CD4-positive, alpha-beta T cell treated with Interleukin-4 for 4 hours (primary cell): ENCODE measurements at places on chromosomes 4 and X.
A peak's percentile ranks its signal among the peaks of the same experiment; 100 is the strongest.

DNA sequence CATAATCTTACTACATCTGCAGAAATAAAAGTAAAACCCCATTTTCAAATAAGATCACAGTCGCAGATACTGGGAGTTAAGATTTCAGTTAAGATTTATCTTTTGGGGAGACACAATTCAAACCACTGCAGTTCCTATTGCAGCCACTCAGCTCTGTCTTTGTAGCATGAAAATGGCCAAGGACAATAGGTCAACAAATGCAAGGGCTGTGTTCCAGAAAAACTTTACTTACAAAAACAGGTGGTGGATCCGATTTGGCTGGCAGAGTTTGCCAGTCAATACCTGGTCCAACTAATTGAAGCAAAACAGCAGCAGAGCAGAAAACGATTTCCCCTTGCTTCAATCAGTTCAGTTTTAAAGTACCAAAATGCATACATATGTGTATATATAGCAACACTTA lies 77.4 kb downstream of the TENM3 start:
- DNase-seq = no peak

- no peak for DNase-seq
These were observed 1.6 kb upstream of the SH3TC1 start for GRCh38 chr4:8197521-8197920.

DNA sequence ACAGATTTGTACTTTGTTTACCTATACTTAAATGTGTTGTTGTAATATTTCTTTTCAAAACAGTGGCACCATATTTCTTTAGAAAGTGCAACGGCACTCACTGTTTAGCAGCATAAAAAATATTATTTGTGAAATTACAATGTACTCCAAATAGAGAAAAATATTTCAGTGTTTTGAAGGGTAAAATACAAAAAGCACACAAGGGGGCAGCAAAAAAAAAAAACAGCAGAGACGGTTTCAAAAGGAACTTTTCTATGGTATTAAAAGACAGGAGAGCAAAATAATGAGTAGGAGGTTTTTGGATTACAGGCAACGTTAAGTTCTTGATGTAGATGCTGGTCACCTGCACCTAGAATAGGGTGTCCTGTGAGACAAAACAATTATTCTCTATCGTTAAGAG lies 2.0 kb downstream of the NUDT11 start:
- no peak for DNase-seq

DNA sequence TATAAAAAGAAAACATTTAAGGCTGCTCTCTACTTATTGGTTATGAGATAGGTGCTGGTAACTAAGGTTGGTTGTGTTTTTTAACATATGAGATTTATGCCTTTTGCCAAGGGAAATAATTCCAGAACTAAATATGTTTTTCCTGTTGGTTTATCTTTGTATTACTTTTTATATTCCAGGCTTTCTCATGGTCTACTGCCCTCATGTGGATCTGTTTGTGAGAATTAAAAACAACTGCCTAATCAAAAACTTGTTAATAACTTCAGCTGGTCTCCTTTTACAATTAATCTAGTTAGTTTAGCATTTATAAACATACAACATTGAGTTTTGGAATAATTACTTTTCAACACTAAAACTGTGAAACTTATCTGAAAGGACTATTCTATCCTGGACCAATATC lies 1208.3 kb downstream of the ADGRL3 start:
- DNase-seq = no peak

- DNase-seq = no peak
These were observed 37.2 kb upstream of the FAM9B start for GRCh38 chrX:9071031-9071650.

- no peak for DNase-seq
These were observed 548.7 kb downstream of the SPRY1 start for GRCh38 chr4:123945301-123945700.

DNA sequence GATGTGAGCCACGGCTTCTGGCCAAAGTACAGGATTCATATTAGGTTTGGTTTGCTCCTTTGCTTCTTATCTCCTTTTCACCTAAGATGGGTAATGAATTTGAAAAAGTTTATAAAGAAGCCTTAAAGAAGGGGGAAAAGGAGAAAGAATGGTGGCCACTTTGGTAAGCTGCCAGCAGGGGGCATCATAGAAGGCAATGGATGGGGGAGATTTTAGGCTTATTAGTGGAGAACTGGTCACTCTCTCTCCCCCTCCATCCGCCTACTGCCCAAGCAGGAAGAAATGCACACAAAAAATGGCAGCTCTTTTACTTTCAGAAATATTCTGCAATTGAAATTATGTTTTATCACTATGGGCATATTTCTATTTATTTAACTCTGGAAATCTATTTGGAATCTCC lies 32.0 kb downstream of the SPARCL1 start:
- DNase-seq = no peak

DNA sequence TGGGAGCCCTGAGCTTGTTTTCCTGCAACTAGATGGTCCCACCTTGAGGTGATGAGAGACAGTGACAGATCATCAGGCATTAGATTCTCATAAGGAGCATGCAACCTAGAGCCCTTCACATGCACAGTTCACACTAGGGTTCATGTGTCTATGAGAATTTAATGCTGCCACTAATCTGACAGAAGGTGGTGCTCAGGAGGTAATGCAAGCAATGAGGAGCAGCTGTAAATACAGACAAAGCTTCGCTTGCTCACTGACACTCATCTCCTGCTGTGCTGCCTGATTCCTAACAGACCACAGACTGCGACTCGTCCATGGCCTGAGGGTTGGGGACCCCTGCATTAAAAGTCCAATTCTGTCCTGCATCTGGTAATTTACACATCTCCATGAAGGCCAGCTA lies 141.6 kb downstream of the KCNIP4 start:
- DNase-seq = no peak

DNA sequence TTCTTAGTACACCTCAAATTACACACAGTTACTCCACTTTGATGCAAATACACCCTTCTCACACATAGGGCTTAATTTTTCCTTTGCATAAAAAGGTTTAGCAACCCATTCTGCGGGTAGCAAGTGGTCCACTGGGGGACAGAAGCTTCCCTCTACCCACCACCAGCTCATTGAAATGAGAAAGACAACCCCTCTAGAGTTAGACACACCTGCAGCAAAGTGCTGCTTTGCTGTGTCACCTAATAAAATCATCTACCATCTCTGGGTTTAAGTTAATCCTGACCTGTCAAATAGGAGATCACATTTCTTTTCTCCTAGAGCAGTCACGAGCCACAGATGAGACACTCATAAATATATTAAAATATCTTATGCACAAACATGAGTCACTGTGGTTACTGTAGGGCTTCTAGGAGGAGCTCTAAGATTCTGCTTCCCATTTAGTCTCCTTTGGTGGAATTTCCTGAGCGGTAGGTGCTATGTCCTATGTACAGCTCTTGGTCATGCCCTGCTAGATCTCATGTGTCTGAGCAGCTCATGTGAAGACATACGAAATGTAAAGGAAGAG lies 11.9 kb downstream of the BMX start:
- DNase-seq = no peak

- no peak for DNase-seq
These were observed at the start of gene SH3RF1 for GRCh38 chr4:169270810-169271691. SH3RF1 (minus strand) TSS chr4:169270956; CDS start chr4:169269212, 1,744 bp downstream.

DNA sequence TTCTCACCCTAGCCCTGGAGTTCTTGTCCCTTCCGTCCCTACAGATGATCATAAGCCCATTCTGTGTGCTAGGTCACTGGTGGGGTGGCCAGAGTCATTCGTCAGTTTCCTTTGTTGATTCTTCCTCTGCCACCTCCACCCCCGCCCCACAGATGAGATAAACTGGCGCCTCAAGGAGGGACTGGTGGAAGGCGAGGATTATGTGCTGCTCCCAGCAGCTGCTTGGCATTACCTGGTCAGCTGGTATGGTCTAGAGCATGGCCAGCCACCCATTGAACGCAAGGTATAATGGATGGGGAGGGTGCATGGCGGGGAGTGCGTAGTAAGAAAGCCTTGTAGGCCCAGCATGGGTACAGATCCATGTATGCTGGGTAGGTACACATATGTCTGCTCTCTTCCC lies 6.4 kb downstream of the USP11 start:
- no peak for DNase-seq

- DNase-seq = no peak
These were observed 40.0 kb upstream of the DHX15 start for GRCh38 chr4:24624381-24624780.

GRCh38 chrX:19840899-19841648 lies 46.3 kb downstream of the SH3KBP1 start:
- peak; percentile 60 for DNase-seq

GRCh38 chr4:137638934-137639333 lies 106.6 kb upstream of the PCDH18 start:
- DNase-seq = no peak

DNA sequence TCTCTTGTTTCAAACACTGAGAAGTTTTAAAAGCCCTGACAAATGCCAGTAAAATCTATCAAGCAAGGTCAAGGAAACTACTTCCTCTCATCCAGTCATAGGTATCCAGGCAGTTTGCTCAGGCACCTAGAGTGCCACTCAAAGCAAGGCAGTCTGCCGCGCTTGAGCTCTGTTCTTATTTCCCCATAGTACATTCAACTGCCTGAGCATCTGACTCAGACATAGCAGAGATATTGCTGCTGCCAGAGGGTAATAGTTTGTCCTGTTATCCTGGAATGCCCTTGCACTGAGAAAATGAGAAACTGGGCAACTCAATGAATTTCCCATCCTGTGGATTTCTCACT lies 16.1 kb upstream of the ATP8A1 start:
- DNase-seq = no peak

DNA sequence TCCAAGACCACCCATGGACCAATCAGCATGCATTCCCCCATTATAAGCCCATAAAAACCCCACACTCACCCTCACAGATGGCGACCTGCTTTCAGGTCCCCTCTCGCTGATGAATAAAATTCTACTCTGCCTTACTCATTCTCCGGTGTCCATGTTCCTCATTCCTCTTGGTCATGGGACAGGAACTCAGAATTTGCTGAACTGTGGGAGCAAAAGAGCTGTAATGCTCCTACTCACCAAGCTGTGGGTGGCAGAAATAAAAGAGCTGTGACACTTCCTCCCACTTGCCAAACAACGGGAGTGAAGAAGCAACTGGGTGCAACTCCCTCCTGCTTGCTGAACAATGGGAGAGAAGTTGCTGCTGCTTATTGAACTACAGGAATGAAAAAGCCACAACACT lies 168.5 kb upstream of the PCDH18 start:
- DNase-seq = no peak
